HFFc6 (cell line): ENCODE measurements at places on chromosomes 12 and 14. TPM values are rescaled to one million over a fixed set of nuclear protein-coding genes. Genes with fewer than 3 reads are reported as not detected.

The FOXN4 gene
- not detected in 3 replicates for total RNA-seq

The PLXNC1 gene
- 0.13 to 0.18 TPM (median 0.18 TPM) in 3 replicates for total RNA-seq

The KLHL33 gene
- not detected in 3 replicates for total RNA-seq

The SCN8A gene
- total RNA-seq = 13.4 to 16.4 TPM (median 14.1 TPM) in 3 replicates

The GPR84 gene
- not detected in 2 replicates for total RNA-seq
